ENCODE measurements at places on chromosomes 12 and 14. TPM values are rescaled to one million over a fixed set of nuclear protein-coding genes. Genes with fewer than 3 reads are reported as not detected.

Gene LALBA
- total RNA-seq: not detected

Gene TAS2R42
- total RNA-seq: not detected

Gene TMEM132D
- total RNA-seq: not detected

Gene SCNN1A
- 3.8 TPM for total RNA-seq

Gene ALG10
- total RNA-seq: 22.8 TPM

DNA sequence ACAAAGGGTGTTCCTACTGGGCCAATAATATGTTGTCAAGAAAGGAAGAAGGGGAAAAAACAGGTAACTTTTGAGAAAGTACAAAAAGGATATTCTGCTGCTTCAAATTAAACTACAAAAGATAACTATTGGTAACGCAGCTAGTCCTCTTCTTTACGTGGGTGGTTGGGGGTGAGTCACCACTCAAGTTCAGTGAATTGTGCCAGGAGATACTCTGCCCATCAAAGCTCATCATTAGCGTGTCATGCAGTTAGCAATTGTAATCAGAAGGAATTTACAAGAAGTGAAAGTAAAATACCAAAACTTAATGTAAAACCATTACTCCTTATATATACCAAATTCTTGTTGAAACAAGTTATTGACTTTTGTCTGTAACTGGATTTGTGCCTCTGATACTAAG lies 342.0 kb downstream of the NPAS3 start:
- DNase-seq: peak; percentile 2

- DNase-seq: no peak
Observed at GRCh38 chr12:106112145-106112821, 26.5 kb downstream of the NUAK1 start.

GRCh38 chr12:29428633-29429032 lies 47.7 kb upstream of the ERGIC2 start:
- DNase-seq: peak; percentile 4

GRCh38 chr12:52148464-52149181 lies 43.2 kb downstream of the KRT80 start:
- DNase-seq: no peak

- DNase-seq: no peak
Observed at GRCh38 chr14:102901633-102902032, 20.8 kb upstream of the AMN start.

DNA sequence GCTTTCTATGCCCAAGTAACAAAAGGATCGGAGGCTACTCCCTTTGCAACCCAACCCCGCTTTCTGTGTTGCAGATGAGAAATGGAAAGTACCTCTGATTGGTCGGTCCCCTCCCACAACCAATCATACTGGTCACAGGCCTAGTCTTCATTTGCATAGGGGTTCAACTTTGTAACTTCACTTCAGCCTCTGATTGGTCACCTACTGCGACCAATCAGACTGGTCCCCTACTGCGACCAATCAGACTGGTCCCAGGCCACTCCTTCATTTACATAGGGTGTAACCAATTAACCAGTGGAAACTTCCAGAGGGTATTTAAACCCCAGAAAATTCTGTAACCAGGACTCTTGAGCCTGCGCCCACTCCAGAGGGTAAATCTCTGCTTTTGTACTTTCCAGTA lies 906.4 kb upstream of the TMEM132C start:
- DNase-seq: no peak

DNA sequence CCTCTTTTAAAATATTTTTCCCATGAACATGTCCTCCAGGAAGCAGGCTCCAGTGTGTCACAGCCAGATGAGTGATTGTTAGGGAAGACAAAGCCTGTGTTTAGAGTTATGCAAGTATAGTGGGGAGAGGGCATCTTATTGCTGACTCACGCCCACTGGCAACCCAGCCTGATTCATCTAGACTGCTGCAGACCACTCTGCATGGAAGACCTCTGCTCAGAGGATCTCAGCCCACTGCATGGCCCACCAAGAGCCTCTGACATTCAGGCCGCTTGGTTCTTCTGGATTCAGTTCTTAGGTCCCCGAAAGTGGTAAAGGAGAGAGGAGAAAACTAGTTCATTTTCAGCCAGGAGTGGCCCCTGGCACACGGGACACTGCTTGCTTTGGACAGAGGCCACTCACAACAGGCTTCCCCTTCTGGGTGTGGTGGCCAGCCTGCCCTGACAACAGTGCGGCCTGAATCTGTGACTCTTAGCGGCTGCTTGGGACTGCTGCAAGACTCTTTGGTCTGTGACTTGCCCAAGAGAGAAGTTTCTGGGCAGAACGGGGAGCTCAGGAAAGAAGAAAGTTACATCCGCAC lies 266.3 kb downstream of the ZFP36L1 start:
- no peak for DNase-seq

- DNase-seq: peak; percentile 55
Observed at GRCh38 chr12:6927379-6928021, at the start of gene ATN1. ATN1 (plus strand) TSS chr12:6927959; CDS start chr12:6934002, 6,043 bp downstream.

DNA sequence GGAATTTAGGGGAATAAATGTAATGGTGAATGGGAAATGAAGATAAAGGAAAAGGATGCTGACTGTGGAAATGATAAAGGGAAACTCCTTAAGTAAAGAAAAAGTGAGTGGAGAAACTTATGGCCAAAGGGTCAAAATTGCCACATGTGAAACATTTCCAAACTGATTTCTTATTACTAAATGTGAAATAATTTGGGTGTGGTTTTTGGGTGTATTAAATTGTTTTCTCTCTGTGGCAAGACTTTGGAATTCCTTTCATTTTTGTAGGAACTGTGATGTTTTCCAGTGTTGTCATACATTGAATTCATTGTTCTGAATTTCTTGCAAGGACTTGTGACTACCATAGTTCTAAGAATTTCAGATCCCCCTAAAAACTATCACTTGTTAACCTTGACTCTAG lies 1891.5 kb upstream of the SEL1L start:
- no peak for DNase-seq

DNA sequence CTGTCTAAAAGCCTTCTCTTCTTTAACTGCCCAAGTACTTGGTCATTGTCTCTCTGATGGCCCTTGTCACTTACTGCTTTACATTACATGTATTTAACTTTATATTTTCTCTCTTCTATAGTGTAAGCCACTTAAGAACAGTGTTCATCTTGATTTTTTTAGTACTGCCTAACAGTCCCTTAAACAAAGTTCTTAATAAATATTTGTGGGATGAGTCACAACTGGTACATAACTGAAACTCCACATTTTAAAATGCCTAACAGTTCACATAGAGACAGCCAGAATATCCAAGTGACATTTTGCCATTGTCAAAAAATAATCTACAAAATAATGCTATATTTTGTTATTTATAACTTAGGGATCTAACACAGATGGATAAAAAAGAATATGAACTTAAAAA lies 146.6 kb downstream of the STXBP6 start:
- no peak for DNase-seq

Data from activated CD8-positive, alpha-beta T cell treated with anti-CD3 and anti-CD28 coated beads for 36 hours (primary cell).